ENCODE measurements at places on chromosomes 12 and 14.

DNA sequence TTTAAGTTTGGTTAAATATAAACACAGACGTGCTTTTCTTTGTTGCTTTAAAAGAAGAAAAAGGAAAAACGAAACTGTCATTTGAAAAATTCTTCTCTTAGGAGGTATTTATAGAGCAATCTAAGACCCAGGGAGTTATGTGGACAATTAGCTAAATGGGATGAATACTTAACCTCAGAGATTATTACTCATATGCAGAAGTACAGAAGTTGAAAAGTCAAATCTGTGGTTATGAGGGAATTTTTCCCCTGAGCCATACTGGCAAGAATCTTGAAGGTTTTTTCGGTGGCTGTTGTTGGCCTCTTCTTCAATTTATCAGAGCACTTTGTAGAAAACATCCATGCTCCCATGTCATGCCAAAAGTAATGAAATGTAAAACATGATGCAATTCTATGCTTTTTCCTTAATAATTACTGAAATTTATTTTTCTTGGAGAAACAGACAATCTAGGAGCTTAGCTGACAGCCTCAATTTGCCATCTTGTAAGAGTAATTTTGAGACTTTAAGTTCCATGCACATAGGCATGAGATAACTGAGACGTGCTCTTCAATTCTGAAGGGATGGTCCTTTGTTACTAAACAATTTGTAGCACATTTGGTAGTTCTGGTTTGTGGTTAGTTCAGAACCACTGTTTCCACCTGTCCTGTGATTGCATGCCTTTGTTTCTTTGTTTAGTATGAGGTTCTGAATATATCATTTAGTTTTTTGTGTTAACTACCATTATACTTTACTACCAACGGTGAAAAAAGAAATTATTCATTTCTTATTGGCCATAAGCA, 126.6 kb downstream of the BCAT1 start:
- no peak for DNase-seq

DNA sequence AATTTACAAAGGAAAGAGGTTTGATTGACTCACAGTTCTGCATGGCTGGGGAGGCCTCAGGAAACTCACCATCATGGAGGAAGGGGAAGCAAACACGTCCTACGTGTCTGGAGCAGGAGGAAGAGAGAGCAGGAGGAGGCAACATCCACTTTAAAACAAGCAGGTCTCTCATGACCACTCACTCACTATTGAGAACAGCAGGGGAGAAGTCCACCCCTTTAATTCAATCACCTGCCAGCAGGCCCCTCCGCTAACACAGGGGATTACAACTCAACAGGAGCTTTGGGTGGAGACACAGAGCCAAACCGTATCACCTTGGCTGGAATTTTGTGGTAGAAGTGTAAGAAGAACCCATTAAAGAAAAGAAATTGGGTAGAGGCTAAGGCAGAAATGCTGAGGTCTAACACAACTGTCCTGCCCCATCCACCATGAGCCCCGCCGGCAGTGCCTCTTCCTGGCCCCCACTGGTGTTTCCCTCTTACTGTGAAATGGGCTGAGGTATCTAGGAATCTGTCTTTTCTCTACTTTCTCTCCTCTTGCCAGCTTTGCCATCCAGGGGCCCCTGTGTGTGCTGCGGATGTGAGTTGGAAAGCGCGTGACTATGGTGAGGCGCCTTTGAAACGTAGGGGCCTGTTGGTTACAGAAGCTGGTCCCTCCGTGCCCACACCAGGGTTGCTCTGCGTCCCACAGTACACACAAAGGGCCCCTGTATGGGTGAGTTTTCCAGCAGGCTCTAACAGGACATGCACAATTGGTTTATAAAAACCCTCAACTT, 108.0 kb upstream of the TMEM132D start:
- DNase-seq: no peak

- peak; percentile 69 for DNase-seq
Measured at GRCh38 chr12:47881826-47882427, 22.9 kb downstream of the VDR start.

- no peak for DNase-seq
Measured at GRCh38 chr12:106978035-106978800, 8.7 kb downstream of the MTERF2 start.

DNA sequence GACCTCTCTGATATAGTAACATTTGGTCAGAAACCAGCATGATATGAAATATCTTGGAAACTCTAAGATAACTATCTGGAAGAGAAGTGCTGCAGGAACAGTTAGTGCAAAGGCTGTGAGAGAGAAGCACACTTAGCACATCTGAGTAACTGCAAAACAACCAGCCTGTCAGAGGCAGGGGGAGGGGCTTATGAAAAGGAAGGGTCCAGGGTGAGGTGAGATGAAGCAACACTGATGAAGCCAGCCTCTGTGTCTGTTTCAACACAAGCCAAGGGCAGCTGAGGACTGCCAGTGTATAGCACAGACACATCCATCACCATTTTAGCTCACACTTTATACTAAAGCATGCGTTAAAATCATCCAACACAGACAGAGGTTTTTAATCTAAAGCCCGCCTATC, 37.4 kb upstream of the OVCH1 start:
- peak; percentile 29 for DNase-seq

DNA sequence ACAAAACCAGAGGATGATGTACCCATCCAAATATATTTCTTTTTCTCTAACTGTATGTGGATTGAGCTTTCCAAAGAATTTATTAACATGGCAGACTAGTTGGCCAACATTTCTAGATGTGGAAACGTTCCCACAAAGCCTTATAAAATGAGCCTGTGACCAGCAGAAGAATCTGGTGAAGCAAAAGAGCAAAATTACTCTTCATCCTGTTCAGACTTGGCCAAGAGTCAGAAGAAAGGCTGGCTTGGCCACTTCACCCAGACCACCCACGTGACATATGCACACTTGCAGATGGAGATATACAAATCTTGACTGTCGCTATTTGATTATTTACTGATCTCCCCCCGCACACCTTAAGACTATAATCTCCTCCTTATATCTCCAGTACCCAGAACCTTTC, 96.7 kb downstream of the NUAK1 start:
- no peak for DNase-seq

DNA sequence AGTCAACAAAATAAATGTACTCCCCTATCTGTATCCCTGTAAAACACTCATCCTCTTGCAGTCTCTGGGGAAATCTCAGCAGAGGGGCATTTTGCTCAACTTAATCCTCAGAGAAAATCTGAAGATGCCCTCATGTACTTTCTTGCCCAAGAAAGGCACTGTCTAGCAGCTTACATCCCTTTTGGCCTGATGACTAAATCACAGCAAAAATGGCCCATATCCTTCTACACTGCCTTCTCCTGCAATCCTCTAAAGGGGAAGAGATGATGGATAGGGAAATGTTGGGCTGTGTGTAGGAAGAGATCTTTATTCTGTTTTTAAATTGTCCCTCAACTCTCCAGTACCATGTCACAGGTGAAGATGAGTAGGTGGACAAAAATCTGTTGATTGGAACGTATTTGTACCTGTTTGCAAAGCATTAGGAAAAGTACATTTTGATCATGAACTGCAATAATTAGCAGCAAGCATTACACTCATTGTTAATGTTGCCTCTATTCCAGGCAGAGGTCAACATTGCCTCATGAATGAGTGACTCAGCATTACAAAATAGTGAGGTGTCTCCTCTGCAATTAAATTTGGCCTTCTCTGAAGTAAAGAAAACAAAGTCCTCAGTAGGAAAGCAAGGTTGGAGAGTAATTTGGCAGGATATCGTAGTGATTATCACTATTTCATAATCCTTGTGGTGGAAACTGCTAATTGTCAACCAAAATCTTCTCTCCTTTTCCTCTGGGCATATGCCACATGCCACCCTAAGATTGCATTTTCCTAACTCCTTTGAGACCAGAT, 172.4 kb upstream of the CAND1 start:
- DNase-seq: peak; percentile 36

- no peak for DNase-seq
Measured at GRCh38 chr14:103653805-103654204, 24.8 kb downstream of the KLC1 start.

GRCh38 chr12:89470741-89471509, 53.7 kb downstream of the GALNT4 start:
- peak; percentile 59 for DNase-seq

- no peak for DNase-seq
Measured at GRCh38 chr12:75155962-75156361, 53.7 kb downstream of the KCNC2 start.

DNA sequence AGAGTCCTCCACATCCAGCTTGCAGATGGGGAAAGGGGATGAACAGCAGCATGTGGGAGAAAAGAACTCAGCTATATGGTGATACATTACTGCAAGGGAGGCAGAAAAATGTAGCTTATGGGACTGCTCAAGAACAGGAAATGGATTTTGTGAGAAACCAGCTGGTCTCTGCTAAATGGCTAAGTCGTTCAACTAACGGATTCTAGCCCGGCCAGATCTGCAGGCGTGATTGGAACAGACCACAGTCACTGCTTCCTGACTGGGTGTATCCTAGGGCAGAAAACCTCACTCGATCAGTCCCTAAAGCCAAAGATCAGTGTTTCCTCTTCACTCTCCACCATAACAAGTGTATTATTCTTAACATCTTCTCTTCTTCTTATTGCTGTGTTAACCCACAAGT, 8.1 kb upstream of the PTGDR start:
- no peak for DNase-seq

DNA sequence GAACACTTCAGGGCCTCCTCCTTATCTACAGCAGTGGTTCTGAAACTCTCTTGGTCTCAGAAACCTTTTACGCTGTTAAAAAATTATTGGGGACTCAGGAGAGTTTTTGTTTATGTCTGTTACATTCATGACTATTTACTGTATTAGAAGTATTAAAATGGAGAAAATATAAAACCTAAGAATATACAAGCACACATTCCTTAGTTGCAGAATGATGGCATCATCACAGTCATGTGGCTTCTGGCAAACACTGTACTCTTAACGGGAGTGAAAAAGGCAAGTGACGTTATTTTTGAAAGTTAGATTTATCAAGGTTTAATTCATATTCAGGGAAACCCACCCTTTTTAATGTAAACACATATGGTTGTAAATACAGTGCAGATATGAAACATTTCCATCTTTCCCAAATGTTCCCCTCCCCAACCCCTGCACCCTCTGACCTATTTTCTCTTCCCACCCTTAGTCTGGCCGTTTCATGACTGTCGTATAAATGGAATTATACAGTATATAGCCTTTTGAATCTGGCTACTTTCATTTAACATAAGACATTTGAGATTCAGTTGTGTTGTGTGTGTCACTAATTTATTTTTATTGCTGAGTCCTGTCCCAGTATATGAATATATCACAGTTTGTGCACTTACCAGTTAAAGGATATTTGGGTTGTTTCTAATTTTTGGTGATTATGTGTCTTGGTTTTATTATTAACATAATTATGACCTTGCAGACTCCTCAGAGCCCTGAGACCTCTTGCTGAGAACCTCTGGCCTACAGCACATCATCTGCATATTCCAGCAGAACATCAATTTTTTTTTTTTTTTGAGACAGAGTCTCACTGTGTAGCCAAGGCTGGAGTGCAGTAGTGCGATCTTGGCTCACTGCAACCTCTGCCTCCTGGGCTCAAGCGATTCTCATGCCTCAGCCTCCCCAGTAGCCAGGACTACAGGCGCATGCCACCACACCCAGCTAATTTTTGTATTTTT, 457.0 kb downstream of the PCNX1 start:
- DNase-seq: no peak

- DNase-seq: no peak
Measured at GRCh38 chr12:122473543-122474323, 27.0 kb downstream of the ZCCHC8 start.

- no peak for DNase-seq
Measured at GRCh38 chr14:47270715-47271114, 404.7 kb downstream of the MDGA2 start.

GRCh38 chr12:57262126-57262822, 11.3 kb upstream of the STAC3 start:
- DNase-seq: no peak

GRCh38 chr12:130526813-130527212, 189.1 kb downstream of the PIWIL1 start:
- DNase-seq: no peak

GRCh38 chr14:88551980-88552431, 2.8 kb downstream of the PTPN21 start:
- DNase-seq: no peak
